ENCODE measurements at places on chromosomes 1 and 21.

DNA sequence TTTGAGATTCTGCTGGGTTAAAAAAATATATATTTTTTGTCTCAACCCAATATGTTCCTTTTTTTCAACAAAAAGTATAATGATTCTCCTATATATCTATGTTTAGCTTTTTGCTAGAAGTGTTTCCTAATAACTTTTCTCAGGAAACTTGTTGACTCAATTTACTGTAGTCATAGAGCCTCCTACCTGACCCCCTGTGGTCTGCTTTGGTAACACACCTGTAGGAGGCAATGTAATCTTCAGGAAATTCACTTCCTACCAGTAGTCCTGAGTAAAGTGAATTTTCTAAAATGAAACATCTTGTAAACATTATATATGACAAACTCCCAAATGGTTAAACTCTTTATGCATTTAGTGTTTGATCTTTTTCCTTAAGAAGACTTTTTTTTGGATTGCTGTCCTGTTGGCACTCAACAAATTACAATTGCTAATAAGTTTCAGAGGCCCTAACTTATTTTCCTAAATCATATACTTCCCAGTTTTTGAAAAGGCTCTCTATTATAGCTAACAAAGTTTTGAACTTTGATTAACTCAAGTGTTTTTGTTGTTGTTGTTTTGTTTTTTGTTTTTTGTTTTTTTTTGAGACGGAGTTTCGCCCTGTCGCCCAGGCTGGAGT is 118.3 kb downstream of the OLFML2B start:
- peak; percentile 5 for DNase-seq

- no peak for DNase-seq
These were observed 1.5 kb upstream of the PLA2G2F start for GRCh38 chr1:20137604-20138003.

DNA sequence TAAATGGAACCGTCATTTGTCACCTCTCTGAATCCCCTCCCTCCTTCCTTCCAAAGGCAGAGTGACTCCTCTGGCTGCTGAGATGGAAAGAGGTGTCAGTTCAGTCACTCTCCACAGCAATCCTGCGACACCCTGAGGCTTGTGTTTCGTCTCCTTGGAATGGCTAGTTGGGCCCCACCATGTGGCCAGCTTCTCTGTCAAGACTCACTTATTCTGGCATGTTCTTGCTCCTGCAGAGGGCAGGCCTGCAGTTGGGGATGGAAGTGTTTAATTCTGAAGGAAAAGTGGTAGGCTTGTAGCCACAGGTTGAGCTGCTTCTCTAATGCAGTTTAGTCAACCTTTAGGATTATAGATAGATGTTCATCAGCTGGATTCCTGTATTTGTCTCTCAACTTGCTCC is 149.6 kb downstream of the LMO4 start:
- DNase-seq, result no peak

- DNase-seq, result no peak
These were observed 26.3 kb downstream of the CAMTA1 start for GRCh38 chr1:6811583-6811982.

- DNase-seq, result no peak
These were observed 194.1 kb upstream of the ADGRL2 start for GRCh38 chr1:81606656-81607055.

DNA sequence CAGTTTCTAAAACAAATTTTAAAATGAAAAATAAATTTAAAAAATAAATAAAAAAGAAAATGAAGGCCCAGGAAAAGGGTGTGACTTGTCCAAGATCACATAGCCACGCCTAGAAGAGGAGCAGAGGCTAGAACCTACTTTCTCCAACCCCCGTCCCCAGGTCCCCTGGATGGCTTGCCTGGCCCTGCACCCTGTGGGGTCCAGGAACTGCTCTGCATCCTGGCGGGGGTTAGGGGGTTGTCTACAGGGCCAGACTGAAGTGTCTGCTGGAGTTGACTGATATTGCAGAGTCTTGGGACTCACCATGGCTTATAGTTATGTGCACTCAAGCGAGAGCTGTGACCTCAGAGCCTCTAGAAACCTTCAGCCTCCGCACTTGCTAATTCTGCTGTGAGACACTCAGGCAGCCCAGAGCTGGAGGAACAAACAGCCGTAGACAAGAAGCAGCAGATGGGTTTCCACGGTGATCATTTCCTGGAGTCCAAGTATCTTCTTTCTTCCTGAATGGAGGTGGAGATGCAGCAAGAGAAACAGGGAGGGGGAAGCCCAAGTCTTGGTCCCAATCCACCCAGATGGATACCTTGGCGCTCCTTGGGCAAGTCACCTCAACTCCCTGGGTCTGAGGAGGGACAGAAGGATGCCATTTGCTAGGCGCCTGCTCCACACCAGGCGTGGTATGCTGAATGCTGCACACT is 5.2 kb upstream of the EXTL1 start:
- no peak for DNase-seq

DNA sequence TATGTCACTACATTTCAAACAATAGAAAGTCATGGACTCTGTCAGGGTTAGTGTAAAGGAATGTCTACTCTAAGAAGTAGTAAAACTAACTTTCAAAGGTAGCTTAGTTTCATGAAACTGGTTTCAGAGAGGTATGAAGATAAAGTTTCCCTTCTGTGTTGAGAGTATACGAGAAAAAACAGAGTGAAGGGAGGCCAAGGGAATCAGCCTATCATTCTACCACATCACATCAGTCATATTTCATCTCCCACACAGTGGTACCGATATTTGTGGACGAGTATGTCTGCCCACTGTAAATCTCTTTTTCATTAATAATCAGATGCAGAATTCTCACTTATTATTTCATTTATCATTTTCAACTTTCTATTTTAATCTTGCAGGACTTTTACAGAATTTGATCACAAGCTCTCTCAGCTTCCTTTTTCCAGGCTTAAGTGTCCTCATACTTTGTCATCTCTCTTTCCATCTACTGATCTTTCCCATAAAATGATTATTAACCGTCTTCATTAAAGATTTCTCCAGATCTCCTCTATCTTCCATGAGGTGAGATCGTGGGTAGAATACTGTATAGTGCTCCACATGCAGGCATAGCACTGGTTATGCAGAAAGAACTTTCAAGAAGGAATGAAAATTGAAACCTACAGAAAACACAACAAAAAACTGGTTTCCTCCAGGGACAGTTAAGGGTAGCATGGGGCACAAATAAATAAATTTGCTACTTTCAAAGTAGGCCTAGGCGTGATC is 11.5 kb upstream of the IFI16 start:
- DNase-seq, result no peak

GRCh38 chr1:45331436-45332345 is 5.0 kb downstream of the HPDL start:
- no peak for DNase-seq

- no peak for DNase-seq
These were observed 12.4 kb downstream of the NEXN start for GRCh38 chr1:77900687-77901293.
